Stimulated activated CD4-positive, alpha-beta T cell treated with anti-CD3 and anti-CD28 coated beads, Interleukin-1b, Interleukin-23, amount 100 ng/mL, for 48 hours (primary cell): ENCODE measurements at places on chromosomes 16 and 17.

DNA sequence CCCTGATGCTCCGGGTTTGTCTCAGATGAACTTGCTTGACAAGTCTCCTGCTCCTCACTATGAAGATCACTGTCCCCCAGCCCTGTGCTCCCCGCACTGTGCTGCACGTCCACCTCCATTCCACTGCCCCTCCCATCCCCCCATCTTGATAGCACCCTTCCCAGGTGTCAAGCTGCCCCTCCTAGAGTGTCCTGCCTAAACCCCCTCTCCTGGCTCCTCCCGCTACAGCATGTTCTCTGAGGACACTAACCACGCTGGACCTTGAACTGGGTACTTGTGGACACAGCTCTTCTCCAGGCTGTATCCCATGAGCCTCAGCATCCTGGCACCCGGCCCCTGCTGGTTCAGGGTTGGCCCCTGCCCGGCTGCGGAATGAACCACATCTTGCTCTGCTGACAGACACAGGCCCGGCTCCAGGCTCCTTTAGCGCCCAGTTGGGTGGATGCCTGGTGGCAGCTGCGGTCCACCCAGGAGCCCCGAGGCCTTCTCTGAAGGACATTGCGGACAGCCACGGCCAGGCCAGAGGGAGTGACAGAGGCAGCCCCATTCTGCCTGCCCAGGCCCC, 18.5 kb downstream of the DEXI start:
- DNase-seq, result no peak

DNA sequence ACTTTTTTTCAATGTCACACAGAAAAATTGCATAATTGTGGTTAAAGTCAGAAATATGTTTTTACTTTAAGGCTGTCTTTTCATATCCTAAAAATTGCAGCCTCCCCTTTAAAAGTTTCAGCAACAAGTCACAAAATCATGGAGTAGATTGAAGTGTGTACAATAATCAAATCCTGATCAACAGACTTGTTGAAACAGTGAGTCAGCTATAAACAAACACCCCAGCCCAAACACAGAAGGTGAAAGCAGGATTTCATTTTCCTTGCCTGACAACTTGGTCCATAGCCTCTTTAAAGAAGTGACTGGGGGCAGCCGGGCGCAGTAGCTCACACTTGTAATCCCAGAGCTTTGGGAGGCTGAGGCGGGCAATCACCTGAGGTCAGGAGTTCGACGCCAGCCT, 59.9 kb downstream of the WNT3 start:
- DNase-seq, result no peak

DNA sequence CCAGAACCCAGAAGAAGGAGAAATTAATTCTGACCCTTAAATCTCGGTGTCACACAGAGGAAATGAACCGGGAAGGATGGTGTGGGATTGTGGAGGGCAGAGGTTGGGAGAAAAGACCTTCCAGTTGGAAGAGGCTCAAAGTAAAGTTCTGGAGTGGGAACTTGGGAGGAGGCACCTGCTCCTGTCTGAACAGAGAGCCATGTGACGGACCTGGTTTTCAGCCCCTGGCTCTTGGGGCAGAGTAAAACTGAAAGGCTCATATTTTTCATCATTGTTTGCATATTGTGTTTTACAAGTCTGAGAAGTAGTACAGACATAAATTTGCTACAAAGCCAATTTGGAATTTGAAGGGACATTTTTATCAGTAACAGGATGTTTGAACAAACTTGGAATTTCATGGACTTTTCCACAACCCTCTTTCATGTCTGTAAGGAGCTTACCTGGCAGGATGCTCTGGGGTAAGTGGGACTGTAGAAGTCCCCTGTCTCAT, 24.4 kb upstream of the SEC14L1 start:
- no peak for DNase-seq

DNA sequence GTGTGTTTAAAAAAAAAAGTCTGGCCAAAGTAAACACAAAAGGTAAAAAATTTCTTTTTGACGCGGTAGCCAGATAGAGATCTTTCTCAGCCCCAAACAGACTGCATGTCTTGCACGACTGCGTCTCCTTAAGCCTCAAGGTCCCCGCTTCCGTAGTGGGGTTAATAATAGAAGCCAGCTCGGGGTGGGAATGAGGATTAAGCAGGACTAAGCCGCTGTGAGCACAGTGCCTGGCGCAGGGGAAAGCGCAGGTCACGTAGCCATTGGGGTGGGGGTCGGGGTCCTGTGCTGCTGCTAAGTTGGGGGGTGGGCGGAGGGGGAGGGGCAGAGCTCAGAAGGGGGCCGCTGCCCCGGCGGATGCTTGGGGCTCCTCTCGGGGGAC, 521 bp downstream of the GGA2 start:
- no peak for DNase-seq

DNA sequence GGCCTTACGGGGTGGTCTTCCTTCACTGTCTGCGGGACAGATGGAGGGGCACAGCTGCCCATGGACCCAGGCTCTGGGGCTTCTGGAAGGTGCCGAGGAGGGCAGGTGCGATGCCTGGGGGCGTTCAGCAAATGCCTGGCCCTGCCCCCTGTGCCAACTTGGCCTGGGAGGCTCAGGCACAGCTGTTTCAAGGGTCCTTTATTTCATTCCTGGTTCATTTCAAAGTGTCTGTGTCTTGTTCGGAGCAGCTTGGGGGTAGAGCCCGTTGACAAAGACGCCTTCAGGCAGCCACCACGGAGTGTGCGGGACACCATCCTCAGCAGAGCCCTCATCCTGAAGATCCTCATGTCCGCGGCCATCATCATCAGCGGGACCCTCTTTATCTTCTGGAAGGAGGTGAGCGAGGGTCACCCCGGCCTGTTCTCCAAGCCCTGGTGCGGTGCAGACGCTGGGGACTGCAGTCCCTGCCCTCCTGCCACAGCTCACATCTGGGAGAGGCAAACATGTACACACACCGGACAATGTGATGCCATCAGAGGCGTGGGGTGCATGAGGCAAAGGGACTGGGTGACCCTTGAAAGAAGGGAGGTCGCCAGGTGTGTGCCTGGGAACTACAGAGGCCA, 43.9 kb downstream of the MEAK7 start:
- DNase-seq, result no peak

DNA sequence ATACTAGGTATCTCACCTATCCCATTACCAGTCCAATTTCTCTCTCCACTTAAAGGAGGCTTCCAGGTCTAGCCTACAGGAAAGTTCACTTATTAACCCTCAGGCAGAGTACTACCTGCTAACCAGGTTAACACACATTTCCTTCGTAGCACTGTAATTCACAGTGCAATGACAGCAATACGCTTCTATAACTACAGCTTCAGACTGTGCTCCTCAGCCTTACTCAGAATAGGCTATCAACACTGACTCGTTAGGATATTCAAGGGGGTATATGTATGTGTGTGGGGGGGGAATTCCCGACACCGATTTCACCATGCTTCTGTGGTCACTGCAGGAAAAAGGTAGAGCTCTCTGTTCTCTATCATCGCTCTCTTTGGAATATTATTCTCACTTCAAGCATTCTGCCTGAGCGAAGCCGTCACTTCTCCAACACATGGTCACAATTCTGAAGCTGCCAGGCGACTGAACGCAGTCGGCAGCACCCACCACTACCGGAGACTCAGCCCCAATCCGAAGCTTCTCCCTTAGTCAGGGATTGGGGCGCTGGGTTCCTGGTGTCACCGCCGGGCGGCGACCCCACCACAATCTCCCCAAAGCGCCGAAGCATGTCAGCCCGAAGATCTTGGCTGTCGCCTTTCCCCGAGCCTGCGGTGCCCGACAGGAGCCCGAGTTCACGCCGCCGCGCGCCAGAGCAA, 618 bp downstream of the GGA3 start:
- peak; percentile 69 for DNase-seq

GRCh38 chr16:65634291-65634690, 512.4 kb upstream of the CDH11 start:
- no peak for DNase-seq

DNA sequence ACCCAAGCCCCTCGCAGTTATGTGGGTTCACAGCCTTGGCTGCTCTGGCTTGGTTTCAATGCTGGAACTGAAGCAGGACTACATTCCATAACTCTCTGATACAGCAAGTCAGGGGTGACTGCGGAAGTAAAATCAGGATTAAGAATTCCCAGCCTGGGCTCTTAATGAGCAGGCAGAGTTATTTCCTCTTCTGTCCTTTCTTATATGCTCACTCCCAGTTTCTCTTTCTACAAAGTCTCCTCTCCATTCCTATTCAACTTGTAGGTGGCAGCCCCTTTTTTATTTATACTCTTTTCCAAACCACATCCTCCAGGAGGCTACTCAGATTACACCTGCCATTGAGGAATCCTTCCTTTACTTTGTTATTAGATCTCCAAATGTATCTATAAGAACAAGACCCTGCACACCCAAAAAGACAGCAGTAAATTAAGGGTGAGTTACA, 40.3 kb downstream of the HOXB1 start:
- no peak for DNase-seq

GRCh38 chr16:89971495-89972243, 23.1 kb downstream of the DEF8 start:
- DNase-seq, result no peak

DNA sequence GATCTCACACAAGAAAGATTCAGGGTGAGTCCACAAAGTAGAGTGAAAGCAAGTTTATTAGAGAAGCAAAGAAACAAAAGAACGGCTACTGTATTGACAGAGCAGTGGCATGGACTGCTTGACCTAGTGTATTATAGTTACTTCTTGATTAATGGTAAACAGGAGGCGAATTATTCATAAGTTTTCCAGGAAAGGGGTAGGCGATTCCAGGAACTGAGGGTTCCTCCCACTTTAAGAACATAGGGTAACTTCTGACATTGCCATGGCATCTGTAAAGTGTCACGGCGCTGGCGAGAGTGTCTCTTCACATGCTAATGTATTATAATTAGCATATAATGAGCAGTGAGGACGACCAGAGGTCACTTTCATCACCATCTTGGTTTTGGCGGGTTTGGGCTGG, 93.2 kb downstream of the CACNG3 start:
- no peak for DNase-seq

DNA sequence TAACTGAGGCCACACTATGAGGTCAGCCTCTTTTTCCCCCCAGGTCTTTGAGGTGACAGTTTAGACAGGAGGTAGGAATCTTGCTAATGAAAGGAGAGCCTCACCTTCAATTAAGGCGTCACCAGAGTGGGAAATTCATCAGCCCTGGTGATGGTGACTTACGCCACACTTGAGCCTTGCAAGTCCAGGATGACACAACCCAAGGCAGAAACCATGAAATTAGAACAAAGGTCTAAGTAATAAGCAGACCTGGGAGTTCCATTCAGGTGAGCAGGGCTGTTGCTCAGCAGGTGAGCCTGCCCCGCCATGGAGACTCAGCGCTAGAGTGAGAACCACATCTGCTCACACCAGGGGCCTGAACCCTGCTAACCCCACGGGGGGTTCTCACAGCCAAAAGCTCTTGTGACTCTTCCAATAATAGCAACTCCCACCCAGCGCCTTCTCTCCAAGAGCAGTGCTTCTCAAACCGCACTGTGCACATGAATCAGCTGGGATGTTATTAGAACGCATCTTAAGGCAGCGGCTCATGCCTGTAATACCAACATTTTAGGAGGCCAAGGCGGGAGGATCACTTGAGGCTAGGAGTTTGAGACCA, 28.7 kb upstream of the KIFC3 start:
- DNase-seq, result no peak

DNA sequence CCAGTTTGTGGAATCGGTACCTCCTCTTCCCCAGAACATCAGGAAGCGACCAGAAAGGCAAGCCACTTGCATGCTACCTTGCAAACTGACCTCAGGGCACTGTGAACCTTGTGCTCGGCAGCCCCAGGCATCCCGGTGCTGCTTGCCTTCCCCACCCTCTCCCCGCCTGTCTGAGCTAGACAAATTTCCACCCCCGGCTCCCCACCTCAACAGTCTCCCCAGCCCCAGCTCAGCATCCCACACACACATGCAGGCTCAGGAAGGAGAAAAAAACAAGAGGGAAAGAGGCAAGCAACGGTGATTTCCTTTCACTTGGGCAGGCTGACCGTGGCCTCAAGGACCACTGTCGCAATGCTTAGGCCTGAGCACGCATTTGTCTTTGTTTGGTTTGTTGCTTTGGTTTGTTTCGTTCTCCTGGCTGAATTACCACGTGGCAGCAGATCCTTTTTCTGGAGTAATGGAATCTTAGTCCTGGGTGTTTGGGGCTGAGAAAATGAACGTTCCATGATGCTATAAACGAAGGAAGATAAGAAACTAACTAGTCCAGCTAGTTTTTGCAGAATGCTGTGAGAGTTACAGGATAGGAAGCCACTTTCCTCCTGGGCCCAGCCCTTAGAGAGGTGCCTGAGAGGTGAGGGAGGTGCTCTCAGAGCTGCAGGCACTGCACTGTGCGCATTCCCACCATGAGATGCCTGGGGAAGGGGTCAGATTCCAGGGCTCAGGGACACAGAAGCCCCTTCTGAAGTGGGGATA, 27.9 kb downstream of the SDK2 start:
- DNase-seq, result no peak

DNA sequence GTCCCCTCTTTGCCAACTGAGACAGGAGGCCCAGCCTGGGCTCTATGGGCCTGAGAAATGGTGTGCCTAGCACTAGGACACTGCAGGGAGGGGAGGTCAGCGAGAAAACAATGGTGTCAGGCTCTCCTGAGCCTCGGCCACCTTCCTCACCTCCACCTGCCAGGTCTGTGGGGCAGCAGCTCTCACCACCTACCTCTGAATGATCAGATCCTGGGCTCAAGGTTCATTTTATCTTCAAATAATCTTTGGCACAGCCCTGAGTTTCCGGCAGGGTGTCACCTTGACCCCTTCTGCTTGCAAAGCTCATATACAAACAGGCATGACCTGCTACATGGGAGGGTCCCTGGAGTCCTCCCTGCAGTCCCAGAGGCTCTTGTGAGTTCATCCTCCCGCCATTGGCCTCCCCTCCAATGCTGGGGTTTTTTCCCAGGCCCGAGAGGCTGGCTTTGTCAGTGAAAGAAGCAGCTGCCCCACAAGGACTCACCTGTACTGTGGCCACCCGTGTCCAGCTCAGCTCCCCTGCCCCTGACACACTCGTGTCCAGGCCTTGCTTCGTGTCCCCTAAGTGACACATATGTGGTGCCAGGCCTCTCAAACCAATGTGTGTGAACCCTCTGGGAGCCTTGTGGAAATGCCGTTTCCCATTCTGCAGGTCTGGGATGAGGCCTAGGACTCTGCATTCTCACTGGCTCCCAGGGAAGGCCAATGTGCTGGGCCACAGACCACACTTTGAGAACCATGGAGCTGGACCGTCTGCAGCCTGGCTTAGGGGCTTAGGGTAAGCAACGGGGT, 176.8 kb upstream of the CIBAR2 start:
- no peak for DNase-seq

DNA sequence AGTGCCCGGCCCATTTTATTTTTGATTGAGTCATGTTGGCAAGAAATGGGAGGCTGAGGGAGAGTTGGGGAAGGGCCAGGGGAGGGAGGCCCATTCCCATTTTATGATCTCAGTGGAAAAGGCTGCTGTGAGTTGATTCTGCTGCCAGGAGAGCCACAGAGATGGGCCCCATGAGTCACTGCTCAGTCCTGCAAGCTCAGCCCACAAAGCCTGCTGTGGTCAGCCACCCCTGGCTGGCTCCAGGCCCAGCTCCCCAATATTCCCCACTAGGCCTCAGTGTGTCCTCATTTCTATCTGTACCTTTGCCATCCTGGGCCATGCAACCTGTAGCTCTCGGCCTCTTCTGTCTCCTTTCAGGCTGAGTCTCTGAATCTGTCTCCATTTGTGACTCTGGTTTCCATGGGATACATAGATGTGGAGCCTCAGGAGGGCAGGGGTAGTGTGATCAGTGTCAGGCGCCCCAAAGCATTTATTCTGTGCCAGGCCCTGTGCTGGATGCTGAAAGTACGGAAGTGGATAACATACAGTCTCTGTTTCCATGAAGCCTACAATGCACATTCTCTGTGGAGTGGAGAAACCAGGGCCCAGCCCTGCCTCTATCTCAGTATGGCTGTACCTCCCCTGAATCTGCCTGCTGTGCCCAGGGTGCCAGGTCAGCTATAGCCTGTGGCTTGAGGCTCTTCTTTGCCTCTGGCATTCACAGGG, 1.9 kb upstream of the PLEKHG4 start:
- DNase-seq, result peak; percentile 30
